A172 (cell line): ENCODE measurements at places on chromosomes 4 and X.

DNA sequence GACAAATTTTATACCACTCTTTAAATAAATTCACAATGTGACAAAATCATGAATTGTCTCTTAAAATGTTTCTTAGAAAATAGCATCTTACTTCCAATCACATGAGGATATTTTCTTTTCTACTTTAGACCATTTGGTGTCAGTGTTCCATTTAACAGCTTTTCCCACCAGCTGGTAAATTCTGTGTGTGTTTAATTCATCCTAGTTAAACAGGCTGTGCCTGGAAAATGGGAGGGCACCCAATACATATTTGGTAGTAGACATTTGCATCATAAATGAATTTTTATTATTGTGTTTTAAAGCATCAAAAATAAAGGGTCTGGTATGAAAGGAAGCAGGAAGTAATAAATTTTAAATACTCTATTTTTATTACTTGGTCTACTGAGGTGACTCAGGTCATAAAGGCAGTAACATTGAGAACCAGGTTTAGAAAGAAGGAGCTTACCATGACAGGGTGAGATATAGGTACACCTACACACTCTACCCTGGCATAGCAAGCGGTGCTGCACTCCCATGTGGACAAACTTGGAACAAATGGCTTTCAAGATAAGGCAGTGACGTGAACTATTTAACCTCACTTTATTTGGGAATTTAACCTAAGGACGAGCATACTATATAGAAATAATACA is 344.5 kb downstream of the BMPR1B start:
- no peak for DNase-seq

DNA sequence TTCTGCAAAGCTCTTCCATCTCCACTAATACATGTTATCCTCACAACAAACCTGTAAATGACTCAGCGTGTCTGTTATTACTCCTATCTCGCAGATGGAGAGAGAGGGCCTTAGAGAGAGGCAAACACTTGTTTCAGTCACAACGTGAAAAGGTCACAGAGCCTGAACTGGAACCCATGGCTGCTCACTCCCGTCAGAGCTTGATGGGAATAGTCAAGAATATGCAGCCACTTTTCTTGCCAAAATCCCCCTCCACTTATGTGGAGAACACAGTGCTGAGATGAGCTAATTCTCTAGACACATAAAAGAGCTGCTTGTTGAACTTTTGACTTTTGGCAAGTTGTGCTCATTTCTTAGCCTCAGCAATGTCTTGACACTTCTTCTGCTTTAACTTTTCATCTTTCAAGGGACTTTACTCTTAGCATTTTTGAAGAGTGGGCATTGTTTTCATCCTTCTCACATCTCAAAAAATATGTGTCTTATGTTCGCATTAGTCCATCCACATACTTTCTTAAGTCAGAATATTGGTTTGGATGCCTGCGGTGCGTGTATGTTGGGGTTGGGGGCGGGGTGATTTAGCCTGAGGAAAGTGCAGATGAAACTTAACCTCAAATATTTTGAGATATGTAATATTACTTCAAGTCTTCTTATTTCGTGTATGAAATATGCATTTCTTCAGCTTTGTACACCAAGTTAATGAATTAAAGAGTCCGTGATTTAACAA is 69.2 kb downstream of the SYNPO2 start:
- no peak for DNase-seq

DNA sequence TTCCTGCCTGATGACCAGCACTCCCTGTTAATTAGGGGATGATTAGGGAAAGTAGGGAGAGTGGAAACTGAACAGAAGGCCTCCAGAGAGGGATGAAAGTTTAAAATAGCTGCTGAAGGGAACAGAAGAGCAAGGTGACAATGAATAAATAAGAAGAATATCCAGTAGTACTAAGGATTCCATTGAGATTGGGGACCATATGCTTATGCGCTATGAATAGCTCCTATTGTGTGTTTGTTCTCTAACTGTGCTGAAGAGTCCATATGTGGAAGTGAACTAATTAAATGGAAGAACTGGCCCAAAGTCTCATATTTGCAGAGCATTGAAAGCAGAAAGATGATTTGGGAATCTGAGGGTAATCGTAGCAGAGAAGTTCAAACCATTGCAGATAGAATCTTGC is 137.0 kb downstream of the PRSS12 start:
- no peak for DNase-seq

DNA sequence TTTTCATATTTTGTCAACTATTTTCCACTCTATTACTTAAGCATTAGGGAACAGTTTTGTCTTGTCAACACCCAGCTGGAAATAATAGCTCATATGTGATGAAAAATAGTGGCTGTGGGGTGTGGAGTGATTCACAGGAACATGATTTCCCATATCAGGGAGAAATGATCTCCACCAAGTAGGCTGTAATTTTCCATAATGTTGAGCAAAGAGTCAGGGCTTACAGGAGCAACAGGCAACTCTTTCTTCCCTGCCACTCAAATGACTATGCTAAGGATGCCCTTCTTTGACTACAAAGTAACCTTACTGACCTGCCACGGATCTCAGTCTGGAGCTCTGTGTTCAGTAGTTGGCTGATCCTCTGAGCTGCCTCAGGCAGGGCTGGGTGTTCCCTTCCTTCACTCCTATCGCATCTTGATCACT is 90.0 kb upstream of the GATB start:
- no peak for DNase-seq

- DNase-seq, result peak; percentile 89
Measured at GRCh38 chrX:30620980-30621618, 32.1 kb upstream of the GK start.

GRCh38 chrX:71320126-71320525 is 18.6 kb downstream of the ITGB1BP2 start:
- DNase-seq, result no peak

- no peak for DNase-seq
Measured at GRCh38 chrX:67094061-67094460, 449.8 kb upstream of the AR start.

DNA sequence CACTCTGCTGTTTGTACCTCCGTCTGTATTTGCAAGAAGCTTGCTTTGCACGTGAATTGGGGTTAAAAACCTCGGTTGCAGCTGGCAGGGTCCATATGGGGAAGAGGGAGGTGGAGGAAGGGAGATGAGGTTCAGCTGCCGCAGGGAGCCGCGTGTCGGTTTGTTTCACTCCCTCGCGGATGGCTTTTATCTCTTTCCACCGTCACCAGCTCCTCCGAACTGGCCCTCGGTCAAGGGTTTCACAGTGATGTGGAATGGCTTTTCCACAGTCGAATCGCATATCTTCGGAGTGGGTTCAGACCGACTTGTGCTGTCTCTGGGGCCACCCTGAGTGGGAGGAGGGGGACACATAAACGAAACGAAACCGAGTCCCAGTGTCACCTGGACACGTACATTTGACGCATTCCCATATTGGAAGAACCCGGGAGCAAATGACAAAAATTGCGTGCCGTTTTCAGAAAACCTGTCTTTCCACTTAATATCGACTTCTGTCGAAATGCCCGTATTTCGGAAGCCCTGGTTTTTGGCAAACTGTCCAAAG is 929 bp downstream of the ZBTB33 start:
- DNase-seq, result peak; percentile 1

- no peak for DNase-seq
Measured at GRCh38 chr4:186096681-186097165, 7.8 kb upstream of the FAM149A start.
